ENCODE measurements at places on chromosomes 16 and 17. TPM values are rescaled to one million over a fixed set of nuclear protein-coding genes. Genes with fewer than 3 reads are reported as not detected.

DNA sequence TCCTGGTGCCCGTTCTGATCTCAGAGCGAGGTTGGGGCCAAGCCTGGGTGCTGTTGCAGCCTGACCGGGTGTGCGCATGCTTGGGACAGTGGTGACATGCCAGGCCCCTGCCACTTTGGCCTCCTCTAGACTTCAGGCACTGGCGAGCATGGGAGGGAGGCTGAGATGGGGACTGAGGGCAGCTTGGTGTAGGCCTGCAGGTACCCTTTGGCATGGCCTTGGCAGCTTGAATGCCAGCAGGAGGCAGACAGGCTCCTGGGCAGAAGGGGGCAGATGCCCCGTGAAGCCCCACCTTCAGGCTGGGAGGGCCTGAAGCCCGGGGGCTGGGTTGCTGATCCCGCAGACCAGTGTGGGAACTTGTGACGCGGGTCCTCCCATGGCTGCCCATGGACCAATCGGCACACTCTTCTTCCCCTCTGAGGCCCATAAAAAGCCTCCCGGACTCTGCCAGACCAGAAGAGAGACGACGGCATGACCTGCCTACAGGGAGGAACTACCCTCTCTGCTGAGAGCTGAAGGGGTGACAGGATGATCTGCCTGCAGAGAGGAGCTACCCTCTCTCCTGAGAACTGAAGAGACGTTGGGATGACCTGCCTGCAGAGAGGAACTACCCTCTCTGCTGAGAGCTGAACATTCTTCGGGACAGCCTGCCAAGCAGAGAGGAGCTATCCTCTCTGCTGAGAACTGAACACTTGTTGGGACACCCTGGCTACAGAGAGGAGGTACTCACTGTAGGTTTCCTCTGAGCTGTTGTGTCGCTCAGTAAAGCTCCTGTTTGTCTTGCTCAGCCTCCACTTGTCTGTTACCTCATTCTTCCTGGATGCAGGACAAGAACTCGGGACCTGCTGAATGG lies 17.5 kb downstream of the RHOT1 start:
- no peak for DNase-seq

DNA sequence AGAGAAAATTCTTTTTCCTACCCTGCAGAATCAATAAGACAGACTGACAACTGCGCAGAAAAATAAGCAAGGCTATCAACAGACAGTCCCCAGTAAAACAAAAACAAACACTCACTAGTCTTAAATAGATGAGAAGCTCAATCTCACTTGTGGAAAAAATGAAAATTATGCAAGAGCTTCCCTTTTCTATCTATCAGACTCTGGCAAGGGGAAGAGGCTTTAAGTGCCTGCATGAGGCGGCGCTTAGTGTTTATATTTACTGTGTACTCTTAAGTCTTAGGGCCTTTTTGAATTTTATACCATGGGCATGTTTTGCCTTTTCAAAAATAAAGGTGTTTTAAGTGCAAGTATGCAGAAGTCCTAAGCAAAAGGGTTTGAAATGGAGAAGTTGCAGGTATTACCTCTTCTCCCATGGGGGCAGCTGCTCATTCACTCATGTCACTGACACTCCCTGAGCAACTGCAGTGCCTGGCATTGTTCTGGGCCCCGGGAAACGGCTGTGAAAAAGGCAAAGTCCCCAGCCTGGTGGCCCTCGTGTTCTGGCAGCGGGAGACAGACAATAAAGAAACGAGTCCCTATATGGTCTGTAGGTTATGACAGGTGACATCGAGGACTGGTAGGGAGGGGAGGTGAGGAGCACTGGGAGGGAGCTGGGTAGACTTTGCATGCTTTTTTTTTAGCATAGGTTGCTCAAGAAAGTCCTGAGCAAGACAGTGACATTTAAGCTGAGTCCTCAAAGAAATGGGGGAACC lies 35.2 kb downstream of the HSBP1 start:
- no peak for DNase-seq

- DNase-seq = no peak
Measured at GRCh38 chr16:8818504-8819270, 21.0 kb downstream of the PMM2 start.

SNX20 gene
- 1.4 TPM for total RNA-seq

- DNase-seq = no peak
Measured at GRCh38 chr17:72717676-72718075, 374.8 kb downstream of the SLC39A11 start.

CCL7 gene
- not detected for total RNA-seq

DNA sequence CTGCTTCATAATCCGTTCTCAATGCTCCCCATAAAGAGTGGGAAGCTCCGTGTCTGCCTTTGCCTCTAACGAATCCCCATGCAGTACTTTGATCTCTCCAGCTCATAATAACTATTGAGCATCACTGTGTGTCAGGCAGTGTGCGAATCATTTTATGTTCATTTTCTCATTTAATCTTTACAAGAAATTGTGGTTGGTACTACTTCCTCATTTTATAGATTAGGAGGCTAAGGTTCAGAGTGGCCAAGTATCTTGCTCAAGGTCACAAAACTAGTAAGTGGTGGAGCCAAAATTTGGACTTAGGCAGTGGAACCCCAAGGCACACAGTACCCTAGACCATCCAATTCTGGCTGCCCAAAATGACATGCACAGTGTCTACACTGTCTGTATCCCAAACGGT lies 44.8 kb downstream of the ABCC12 start:
- DNase-seq = no peak

GRCh38 chr16:52074133-52074532 lies 472.8 kb downstream of the TOX3 start:
- DNase-seq = no peak

HSF5 gene
- total RNA-seq = under 0.01 TPM

- no peak for DNase-seq
Measured at GRCh38 chr16:76232704-76233103, 44.5 kb upstream of the CNTNAP4 start.

KRT33A gene
- 22.0 TPM for total RNA-seq

DNA sequence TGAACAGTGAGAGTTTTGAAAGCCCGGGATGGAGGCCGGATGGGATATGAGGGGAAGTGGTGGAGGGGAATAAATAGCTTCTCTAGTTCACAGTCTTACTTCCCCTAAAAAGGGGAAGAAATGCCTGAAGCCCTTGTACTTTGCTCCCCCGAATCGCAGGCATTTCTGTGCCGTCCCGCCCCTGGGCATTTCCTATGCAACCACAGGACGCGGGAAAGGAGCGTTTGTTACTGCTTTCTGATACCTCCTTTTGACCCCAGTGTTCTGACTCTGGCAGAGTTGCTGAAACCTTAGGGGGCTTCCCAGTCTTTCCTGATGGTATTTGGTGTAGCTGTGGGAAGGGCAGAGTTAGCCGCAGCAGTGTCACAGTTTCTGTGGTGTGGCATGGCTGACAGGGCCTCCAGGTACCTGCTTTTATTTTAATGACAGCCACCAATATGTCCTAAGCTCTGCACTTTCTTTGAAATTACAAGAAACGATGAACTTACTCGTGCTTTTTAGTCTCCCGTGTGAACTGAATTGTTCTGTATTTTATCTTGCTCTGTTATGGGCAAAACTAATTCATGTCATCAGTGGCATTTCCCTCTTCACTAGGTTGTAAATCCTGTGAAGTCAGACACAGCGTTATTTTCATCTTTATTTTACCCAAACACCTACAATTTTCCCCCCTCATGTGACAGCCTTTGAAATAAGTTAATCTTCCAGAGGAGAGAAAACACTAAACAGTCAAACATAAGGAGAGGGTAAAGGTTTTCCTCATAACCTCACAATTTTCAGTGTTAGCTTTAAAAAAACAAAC lies 27.1 kb downstream of the USP10 start:
- DNase-seq = no peak

C1QTNF1 gene
- total RNA-seq = 15.8 TPM

DNA sequence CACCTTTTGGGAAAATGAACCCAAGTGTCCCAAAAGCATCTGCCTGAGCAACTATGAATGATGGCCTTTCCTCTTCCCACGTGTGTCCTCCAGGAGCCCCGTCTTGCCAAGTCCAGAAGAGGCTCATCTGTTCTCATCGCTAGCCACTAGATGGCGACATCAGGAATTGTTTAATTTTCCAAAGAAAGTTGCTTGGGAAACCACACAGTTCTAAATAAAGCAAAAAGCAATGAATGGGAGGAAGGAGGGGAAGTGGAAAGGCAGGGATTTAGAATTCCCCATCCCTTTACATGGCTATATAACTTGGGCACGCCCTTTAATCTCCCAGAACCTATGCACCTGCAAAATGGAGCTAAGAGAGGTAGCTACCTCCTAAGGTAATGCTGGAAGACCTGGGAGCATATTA lies 9.0 kb upstream of the CDH5 start:
- peak; percentile 90 for DNase-seq

Measured in skin of body (tissue), 3 donors.